CD4-positive, alpha-beta T cell (primary cell): ENCODE measurements at places on chromosomes 6 and 20.

DNA sequence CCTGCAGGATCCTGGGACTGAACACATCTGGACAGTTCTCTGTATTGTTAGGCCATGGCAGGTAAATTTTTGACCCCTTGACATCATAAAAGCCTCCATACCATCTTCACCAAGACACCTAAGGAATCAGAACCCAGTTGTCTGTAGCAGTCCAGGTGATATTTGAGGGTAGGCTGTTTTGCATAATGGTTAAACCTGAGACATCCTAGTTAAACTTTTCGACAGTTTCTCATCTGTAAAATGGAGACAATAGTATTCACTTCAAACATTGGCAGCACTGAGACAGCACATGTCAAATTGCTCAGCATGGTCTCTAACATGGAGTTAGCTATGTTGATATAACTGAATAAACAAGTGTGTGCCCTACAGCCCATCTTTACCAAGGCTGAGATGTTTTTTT is 24.8 kb downstream of the C6orf62 start:
- no peaks in the 10 kb centered on the region for H3K4me1 ChIP-seq
- H3K4me3 ChIP-seq: no peak overlapping the region
- no peaks in the 10 kb centered on the region for H3K27me3 ChIP-seq
- peaks cover 4% of the 10 kb centered on the region for H3K36me3 ChIP-seq
- DNase-seq: no peak

DNA sequence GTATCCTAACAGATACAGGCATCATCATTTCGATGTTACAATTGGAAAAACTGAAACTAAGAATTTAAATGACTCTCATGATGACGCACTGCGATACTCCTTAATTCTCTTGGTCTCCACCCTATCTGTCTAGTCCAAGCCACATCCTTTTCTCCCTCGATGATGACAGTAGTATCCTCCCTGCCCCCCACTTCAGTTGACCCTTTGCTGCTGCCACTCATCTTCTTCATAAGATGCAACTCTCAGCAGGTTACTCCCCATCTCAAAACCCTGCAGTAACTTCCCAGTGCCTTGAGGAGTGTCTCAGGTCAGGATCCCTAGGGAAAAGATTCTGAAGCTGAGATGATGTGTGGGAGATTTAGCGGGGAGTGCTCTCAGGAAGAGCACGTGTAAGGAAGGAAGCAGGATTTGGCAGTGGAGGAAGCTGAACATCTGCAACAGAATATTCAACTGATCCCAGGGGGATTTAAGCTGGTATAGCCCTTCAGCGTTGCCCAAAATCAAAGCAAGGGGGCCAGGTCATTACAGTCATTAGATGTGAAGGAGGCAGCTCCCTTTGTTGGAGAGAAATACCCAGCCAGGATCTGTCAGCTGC is 16.1 kb downstream of the JPH2 start:
- no peaks in the 10 kb centered on the region for H3K4me1 ChIP-seq
- H3K4me3 ChIP-seq: no peak overlapping the region
- no peak for DNase-seq
- no peaks in the 10 kb centered on the region for H3K36me3 ChIP-seq
- H3K27ac ChIP-seq: no peak overlapping the region

GRCh38 chr20:62111148-62111547 is 11.1 kb upstream of the LSM14B start:
- H3K27me3 ChIP-seq: no peaks in the 10 kb centered on the region
- H3K4me3 ChIP-seq: no peak overlapping the region
- no peaks in the 10 kb centered on the region for H3K36me3 ChIP-seq
- H3K4me1 ChIP-seq: no peaks in the 10 kb centered on the region
- no peak overlapping the region for H3K27ac ChIP-seq

DNA sequence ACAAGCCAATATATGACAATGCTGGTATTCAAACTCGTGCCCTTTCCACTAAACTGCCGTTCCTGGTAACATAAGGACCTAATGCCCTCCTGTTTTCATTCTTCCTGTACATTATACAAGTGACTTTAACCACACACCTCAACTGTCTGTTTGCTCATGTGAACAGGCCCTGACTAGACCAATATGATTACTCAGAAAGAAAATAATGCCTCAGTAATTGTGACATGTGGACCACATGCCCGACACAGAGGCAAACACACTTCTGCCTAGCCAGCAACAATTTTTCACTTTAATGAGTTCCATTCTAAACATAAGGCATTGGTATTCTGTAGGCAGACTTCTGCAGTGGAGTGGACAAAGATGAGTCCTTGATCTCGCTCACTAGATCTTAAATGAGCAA is 30.0 kb downstream of the SLC22A16 start:
- no peak overlapping the region for H3K27ac ChIP-seq
- H3K4me1 ChIP-seq: no peaks in the 10 kb centered on the region
- no peak for DNase-seq
- H3K36me3 ChIP-seq: no peaks in the 10 kb centered on the region
- no peak overlapping the region for H3K4me3 ChIP-seq

- peaks cover 74% of the 10 kb centered on the region for H3K36me3 ChIP-seq
- H3K4me1 ChIP-seq: peaks cover 7% of the 10 kb centered on the region
- DNase-seq: no peak
- no peak overlapping the region for H3K27ac ChIP-seq
- no peak overlapping the region for H3K4me3 ChIP-seq
- no peaks in the 10 kb centered on the region for H3K27me3 ChIP-seq
Measured at GRCh38 chr6:16148498-16148897, 19.6 kb downstream of the MYLIP start.
